ENCODE measurements at places on chromosomes 1 and 21. TPM values are rescaled to one million over a fixed set of nuclear protein-coding genes. Genes with fewer than 3 reads are reported as not detected.

- DNase-seq = no peak
Measured at GRCh38 chr1:37704966-37705365, 12.7 kb downstream of the CDCA8 start.

DNA sequence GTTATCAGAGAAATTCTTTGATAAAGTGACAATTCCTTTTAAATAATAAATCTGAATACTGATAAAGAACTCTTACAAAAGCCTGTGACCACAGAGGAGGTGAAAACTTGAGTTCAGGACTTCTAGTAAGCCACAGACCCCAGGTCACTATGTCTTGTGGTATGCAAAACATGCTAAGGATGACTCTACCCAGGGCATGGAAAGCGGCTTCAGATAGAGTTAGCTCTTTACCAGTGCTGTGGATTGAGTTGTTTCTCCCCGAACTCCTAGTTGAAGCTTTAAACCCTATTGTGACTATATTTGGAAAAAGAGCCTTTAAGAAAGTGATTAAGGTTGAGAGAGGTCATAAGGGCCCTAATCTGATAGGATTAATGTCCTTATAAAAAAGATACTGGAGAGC is 42.3 kb downstream of the HLX start:
- DNase-seq = no peak

GRCh38 chr1:204460346-204460745 is 34.3 kb downstream of the PIK3C2B start:
- no peak for DNase-seq

DNA sequence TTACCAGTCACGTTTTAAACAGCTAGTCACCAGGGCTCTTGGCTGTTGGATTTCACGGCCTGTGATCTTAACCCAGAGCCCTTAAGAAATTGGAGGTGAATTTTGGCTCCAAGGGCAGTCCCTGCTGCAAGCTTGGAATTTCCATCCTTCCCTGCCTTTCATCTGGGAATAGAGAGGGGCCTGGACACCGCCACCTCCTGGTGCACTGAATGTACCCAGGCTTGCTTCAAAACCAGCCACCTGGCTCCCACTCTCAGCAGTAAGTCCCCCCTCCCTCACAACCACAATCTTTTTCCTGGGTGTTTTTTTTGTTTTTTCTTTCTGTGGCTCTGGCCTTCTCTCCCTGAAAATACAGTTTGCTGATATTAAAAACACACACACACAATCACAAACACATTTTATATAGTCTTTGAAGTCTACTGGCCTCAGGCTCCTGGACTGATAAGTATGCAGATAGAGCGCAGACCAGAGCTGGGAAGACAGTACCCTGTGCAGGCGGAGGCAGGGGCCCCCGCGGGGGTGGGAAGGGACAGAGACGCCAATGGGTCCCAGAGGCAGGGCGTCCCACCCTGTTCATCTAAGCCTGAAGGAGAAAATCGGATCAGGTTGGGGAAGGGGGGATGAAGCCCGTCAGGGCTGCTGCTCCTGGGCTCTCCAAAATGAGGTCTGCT is 65.8 kb upstream of the IGSF21 start:
- no peak for DNase-seq

GRCh38 chr1:116514708-116515525 is 55.9 kb downstream of the CD58 start:
- DNase-seq = no peak

GRCh38 chr1:203791498-203791897 is 3.9 kb upstream of the ZBED6 start:
- DNase-seq = no peak

DNA sequence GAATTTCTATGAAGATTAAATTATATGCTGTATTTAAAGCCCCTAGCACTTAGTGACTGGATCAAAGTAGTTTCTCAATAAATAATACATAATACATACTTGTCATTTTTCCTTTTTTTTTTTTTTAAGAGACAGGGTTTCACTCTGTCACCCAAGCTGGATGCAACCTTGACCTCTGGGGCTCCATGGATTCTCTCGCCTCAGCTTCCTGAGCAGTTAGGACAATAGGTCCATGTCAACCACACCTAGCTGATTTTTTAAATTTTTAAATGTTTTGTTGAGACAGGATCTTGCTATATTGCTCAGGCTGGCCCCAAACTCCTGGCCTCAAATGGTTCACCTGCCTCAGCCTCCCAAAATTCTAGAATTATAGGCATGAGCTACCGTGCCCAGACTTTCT is 5.9 kb downstream of the ACADM start:
- DNase-seq = no peak

DNA sequence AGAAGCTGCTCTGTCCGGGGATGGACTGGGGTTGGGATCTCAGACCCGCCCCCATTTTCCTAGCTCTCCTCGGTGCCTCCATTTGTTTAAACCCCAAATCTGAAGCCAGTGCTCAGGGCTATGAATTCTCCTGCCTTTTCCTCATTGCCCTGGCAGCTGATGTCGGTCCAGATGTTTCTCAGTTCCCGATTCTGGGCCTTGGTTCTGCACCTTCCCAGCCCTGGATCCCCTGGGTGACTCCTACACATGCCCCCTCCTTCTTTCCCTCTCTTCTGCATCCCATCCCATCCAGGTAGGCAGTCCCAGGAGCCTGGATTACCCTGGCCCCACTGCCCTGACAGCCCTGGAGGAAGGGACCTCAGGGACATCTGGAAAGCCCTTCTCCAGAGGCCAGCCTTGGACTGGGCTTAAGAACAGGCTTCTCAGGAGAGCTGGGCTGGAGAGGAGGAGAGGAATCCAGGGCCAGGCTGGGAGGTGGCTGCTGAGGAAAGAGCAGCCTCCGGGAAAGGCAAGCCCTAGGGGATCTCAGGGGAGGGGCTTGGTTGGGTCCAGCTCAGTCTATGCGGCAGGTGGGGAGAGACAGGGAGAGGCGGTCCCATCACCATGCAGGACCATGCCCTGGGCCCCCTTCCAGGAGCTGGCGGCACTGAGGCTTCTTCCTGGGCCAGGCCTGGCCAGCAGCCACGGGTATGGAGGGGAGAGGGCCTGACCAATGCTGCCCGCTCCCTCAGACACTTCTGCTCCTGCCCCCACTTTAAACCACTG is 6.8 kb upstream of the EPS8L3 start:
- DNase-seq = no peak

GRCh38 chr1:237528545-237528944 is 362.2 kb downstream of the ZP4 start:
- no peak for DNase-seq

DNA sequence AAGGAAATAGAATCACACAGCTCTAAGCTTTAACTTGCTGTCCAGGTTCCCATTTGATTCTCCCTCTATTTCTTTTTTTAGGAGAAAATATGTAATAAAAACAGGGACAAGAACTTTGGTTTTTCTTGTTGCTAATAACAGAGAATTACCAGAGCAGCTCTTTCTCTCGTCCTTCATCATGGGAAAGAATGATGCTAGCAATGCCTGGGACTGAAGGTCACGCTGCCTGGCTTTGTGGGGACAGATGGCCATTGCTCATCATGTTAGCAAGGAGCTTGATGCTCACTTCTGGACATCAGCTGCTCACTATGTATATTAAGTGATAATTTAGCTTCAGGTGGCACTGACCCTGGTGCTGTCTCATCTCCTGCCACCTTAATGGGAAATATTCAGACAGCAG is 77.3 kb upstream of the AKT3 start:
- DNase-seq = no peak

DNA sequence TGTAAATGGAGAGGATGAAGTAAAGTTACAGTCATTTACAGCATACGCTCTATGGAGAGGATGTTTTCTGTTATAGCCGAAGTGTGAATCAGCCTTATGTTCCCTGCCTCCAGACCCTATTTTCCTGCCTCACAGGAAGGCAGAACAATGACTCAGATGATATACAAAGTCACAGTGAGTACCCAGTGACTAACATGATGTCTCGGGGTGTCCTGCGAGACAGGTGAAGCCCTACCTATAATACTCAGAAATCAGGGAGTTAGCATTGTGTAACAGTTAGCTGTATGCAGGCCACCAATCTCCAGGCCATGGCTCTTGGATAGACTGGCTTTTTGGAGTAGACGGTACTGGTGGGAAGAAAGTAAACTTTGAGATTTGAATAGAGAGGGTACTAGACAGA is 55.6 kb upstream of the FBXO28 start:
- DNase-seq = no peak

- DNase-seq = no peak
Measured at GRCh38 chr1:2638466-2639115, 5.8 kb upstream of the MMEL1 start.

DNA sequence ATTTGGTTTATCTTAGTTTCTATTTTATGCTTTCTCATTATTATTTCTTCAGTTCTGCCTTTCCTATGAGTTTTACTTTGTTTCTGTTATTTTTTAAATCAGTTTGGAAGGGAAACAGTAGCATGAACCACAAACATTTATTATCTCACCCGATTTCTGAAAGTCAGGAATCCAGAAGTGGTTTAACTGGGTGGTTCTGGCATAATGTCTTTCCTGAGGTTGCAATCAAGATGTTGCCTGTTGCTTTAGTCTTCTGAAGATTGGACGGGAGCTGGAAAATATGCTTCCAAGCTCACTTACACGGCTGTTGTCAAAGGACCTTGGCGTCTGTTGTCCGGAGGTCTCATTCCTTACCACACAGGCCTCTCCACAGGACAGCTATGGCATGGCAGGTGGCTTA is 50.4 kb downstream of the SNRPE start:
- DNase-seq = no peak

- DNase-seq = no peak
Measured at GRCh38 chr1:110393286-110393685, 2.5 kb upstream of the SLC16A4 start.

- no peak for DNase-seq
Measured at GRCh38 chr1:226443439-226443838, 35.5 kb upstream of the PARP1 start.

DNA sequence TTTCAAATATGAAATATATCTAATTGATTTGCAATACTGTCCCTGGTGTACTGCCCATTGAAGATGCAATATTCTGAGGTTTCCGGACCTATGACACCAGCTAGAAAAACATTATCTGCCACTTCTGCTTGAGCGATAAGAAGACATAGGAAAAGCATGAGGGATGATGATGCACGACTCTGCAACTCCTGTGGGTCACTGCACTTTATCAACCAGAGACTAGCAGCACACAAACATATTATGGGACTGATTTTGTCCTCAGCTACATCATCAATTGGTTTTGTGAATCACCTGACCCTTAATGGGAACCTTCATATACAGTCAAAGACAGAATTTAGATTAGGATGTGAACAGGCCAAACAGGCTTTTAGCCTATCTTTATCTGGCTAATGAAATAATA is 13.8 kb upstream of the KCNA3 start:
- DNase-seq = no peak

DNA sequence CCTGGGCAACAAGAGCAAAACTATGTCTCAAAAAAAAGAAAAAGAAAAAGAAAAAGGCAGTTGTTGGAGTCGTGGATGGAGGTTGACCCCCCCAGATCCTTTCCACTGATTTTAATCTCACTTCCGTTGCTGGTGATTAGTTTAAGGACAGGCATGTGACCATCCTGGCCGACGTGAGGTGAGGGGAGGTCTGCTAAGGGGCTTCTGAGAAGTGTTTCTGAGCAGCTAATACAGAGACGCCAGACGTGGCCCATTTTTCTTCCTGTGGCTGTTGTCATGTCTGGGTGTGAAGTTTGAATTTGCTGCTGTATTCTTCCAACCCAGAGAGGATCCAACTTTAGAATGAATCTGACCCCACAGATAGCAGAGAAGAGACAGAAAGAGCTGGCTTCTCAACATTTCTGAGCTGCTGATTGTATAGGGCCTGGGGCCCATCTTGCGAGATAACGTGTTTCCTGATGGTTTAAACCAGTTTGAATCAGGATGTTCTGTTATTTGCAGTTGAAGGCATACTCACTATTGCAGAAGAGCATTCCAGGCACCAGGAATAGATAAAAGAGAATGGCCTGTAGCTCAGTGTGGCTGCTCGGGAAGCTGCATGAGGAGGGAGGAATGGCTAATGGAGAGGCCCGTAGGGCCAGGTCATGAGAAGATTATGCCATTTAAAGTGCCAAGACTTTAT is 22.8 kb upstream of the SSBP3 start:
- DNase-seq = no peak

GRCh38 chr1:37363535-37363934 is 110.8 kb upstream of the ZC3H12A start:
- DNase-seq = no peak

GRCh38 chr1:231626951-231627614 is 493 bp downstream of the DISC1 start:
- DNase-seq = no peak

ANKRD34A gene
- 0.57 TPM for polyA plus RNA-seq

RGL1 gene
- polyA plus RNA-seq = 57.1 TPM

C8A gene
- polyA plus RNA-seq = not detected

IL22RA1 gene
- polyA plus RNA-seq = 4.0 TPM

GIPC2 gene
- polyA plus RNA-seq = 21.6 TPM

ALPL gene
- polyA plus RNA-seq = 40.2 TPM

ATP1A4 gene
- 0.15 TPM for polyA plus RNA-seq

TPTE gene
- not detected for polyA plus RNA-seq

SIPA1L2 gene
- polyA plus RNA-seq = 30.4 TPM

OR2T35 gene
- not detected for polyA plus RNA-seq

SEC16B gene
- polyA plus RNA-seq = 4.1 TPM

WDR64 gene
- 0.58 TPM for polyA plus RNA-seq

CPT2 gene
- 28.9 TPM for polyA plus RNA-seq
